Sciatic nerve (tissue), 2 donors: ENCODE measurements at places on chromosomes 1 and 21. TPM values are rescaled to one million over a fixed set of nuclear protein-coding genes. Genes with fewer than 3 reads are reported as not detected.

GRCh38 chr1:111720977-111721786 is 18.0 kb downstream of the INKA2 start:
- DNase-seq = no peak

DNA sequence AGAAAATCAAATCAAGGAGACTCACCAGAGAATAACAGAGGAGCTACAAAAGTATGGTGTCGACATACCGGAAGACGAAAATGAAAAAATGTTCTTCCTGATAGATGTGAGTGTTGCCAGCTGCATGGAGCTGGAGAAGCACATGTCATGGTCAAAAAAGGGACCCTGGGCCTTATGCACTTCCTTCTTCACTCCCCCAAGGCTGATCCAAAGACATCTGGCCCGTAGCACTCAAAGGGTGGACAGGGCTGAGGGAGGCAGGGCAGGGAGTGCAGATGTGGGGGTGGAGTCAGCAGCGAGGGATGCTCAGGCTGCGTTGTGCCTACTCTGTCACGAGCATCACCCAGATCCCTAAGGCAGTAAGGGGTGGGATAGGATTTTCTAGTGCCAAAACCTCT is 19.4 kb downstream of the MX1 start:
- DNase-seq = peak; percentile 26

- DNase-seq = no peak
These were observed 727.7 kb upstream of the NCAM2 start for GRCh38 chr21:20270365-20271055.

GRCh38 chr1:186781730-186782129 is 47.0 kb upstream of the PLA2G4A start:
- no peak for DNase-seq

DNA sequence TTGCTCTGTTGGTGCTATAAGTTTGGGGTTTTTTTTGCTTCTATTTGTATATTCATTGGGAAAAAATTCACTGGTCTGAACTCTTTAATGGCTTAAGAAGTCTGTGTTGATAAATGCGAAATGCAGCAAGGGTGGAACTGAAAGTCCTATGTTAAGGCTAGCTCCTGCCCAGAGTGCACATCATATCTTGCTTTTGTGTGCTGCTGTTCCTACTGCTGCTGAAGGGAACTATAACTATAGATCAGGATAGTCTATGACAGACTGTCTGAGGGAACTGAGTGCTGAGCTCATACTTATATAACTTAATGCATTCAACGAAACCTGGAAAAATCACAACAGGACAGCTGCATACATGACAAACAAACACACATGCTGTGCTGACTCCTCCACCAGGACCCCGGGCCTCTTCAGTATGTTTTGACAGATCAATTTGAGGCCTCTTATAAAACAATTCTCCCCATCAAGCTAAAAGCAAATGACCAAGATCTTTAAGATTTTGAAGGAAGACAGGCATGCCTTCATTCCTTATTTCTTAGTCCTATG is 1031.5 kb upstream of the ADGRL2 start:
- no peak for DNase-seq

DNA sequence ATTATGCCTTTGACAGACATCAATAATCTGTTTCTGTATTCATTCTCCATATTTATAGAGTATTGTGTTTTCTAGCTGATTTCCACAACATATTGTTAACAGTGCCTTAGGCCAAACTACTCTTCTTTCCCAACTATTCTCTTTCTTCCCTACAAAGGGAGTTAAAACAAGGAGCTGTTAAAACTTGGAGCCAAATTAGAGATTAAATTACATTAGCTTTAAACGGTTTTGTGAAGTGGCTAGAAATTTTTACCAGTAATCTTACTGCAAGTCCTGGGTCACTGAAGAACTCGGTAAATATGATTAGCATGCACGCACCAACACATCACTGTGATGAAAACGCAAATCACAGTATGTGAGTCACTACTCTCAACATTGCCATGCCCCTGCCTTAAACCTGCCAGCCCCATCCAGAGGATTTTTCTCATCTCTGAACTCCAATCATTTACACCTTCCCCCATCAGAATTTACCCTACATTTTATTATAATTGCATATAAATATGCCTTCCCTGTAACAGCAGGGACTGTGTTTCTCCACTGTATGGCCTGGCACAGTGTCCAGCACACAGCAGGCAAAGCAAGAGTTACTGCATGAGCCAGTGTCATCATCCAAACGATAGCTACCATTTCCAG is 1.5 kb upstream of the PRDX6 start:
- no peak for DNase-seq

GRCh38 chr1:54356680-54357147 is 49.5 kb downstream of the SSBP3 start:
- DNase-seq = no peak

MRPS15 gene
- total RNA-seq = 41.5 TPM

SPRR2F gene
- not detected for total RNA-seq

C1QB gene
- 122 TPM for total RNA-seq

MANEAL gene
- 2.3 TPM for total RNA-seq
